Cardiac muscle cell (in vitro differentiated cells and primary cell): ENCODE measurements at places on chromosomes 1 and 21. TPM values are rescaled to one million over a fixed set of nuclear protein-coding genes. Genes with fewer than 3 reads are reported as not detected.

TRNP1 gene
- 61.7 and 63.7 TPM in 2 replicates for total RNA-seq

DNA sequence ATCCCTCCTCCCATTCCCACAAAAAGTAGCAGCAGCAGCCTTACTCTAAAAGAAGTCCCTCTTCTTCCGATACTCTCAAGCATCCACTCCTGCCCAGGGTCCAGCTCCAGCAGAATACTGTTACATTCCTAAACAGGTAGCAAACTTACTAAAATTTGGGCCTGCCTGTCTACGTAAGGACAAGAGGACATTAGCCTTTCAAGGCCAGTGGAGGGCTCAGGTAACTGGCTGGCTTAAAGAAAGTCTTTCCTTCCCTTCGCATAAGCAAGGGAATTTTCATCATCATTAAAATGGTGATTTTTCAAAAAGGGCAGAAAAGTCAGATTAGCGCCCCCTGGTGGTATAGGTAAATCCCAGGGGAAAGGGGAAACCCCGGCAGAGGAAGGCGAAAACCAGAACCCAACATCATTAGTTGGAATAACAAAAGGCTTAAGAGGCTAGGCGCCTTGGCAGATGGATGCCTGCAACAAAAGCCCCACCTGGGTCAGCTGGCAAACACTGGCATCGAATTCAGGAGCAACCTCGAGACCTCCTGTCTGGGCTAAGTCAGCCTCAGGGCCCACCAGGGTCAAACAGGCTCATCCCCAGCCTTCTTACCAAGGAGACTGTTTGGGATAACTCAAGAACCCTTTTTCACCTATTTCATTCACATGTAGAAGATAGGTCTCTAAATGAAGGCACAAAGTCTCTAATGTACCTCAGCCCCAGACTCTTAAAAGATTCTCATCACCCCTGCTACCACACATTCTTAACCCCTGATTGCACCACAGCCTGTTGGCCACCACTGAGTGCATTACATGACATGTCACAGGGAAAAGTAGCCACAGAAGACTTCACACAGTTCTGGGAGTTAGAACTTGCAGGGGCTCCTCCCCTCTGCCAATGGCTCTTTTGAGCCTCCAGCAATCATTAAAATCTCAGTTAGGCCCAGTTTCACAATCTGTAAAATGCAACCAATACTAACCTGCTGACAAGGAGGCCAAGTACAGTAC lies 36.7 kb downstream of the ERI3 start:
- DNase-seq, result peak; percentile 64

ADORA3 gene
- not detected in 2 replicates for total RNA-seq

GRCh38 chr1:221782477-221782876 lies 40.6 kb upstream of the DUSP10 start:
- DNase-seq, result no peak

DNA sequence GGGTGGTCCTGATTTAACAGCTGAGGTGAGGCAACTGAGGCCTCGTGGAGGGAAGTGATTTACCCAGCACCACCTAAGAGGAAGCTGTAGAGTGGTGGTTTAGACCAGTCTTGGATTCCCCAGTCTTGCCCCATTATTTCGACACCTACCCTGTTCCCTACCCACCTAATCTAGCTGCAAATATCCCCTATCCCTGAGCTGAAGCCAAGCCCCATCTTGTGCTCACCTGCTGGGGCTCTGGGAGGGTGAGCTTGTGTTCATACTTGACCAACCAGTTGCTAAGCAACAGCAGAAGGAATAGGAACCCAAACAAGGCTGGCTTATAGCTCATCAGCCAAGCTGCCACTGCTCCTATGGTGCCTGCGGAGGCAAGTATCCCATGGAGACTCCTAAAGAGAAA lies 2.0 kb downstream of the TEX46 start:
- DNase-seq, result no peak

GRCh38 chr1:233599542-233600073 lies 14.3 kb upstream of the KCNK1 start:
- DNase-seq, result no peak

- no peak for DNase-seq
Observed at GRCh38 chr1:62922006-62922405, 138.1 kb downstream of the ATG4C start.

GRCh38 chr1:19010995-19011844 lies 54.7 kb upstream of the IFFO2 start:
- no peak for DNase-seq

DNA sequence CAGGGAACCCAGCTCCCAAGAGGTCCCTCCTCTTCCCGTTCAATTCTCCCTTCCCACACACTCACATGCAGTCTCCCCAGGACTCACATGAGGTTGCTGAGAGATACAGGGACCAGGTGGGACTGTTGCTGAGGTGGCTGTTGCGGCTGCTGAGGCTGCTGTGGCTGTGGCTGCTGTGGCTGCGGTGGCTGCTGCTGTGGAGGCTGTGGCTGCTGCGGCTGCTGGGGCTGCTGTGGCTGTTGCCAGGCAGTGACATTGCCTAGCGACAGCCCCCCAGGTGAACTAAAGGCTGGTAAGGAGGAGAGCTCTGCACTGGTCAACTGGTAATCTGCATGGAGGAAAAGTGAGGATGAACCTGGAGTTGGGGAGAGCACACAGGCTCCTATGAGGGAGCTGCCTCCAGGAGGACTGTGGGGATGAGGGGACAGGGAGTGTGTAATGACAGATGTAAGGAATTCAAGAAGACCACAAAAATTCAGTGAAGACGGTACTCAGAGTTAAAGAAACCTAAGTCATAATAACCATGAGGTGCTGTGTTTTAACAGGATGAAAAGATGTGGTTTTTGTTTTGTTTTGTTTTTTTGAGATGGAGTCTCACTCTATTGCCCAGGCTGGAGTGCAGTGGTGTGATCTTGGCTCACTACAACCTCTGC lies 31.8 kb downstream of the MEF2D start:
- DNase-seq, result no peak

GRCh38 chr1:15714406-15715136 lies 21.5 kb upstream of the SLC25A34 start:
- peak; percentile 84 for DNase-seq

DNA sequence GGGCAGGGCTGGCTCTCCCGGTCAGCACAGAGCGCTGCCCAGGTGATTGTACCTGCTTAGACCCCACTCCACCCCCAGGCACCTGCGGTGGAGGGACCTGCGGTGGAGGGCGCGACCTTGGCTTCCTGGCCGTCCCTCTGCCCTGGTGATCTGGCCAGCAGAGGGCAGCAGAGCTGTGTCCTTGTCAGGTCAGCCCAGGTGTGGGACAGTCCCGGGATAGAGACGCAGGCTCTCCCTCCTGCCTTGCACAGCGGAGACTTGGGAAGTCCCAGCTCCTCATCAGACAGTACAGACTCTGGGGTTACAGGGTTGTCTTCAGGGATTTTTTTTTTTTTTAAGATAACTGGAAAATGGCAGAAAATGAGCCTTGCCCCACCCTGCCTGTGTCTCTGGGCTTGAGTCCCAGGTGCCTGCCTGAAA lies 10.0 kb downstream of the SLX9 start:
- DNase-seq, result peak; percentile 79

GRCh38 chr1:203690730-203691129 lies 64.1 kb downstream of the ATP2B4 start:
- no peak for DNase-seq

GRCh38 chr1:230899841-230900251 lies 31.5 kb upstream of the C1orf198 start:
- no peak for DNase-seq

NLRP3 gene
- 0.39 and 1.5 TPM in 2 replicates for total RNA-seq

DNA sequence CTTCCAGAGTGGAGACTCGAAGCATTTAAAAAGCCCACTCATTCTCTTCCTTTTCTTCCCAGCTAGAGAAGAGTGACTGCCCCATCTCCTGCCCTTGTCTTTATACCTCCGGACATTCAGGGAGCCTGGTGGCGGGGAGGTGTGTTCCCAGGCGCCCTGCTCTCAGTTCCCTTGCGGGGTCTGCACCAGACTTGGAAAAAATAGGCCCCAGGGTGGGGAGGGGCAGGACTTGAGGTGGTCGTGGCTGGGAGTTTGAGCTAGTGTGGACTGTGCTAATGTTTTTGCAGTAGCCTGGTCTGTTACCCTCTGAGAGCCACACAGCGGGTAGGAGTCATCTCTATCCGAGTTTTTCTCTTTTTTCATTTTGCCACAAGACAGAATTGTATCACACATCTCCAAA lies 139.1 kb downstream of the PEX14 start:
- DNase-seq, result no peak

- DNase-seq, result no peak
Observed at GRCh38 chr1:145796753-145797152, 27.1 kb downstream of the RNF115 start.
